ENCODE measurements at places on chromosomes 2 and 18. TPM values are rescaled to one million over a fixed set of nuclear protein-coding genes. Genes with fewer than 3 reads are reported as not detected.

KIAA2012 gene
- total RNA-seq = not detected

ZNF397 gene
- 20.5 TPM for total RNA-seq

SFTPB gene
- total RNA-seq = 0.09 TPM

INO80D gene
- total RNA-seq = 12.0 TPM

PEX13 gene
- total RNA-seq = 13.7 TPM

Measured in fibroblast of the aortic adventitia (primary cell).